ENCODE measurements at places on chromosomes 11 and 22. TPM values are rescaled to one million over a fixed set of nuclear protein-coding genes. Genes with fewer than 3 reads are reported as not detected.

The PDGFD gene
- total RNA-seq, result 13.1 TPM

DNA sequence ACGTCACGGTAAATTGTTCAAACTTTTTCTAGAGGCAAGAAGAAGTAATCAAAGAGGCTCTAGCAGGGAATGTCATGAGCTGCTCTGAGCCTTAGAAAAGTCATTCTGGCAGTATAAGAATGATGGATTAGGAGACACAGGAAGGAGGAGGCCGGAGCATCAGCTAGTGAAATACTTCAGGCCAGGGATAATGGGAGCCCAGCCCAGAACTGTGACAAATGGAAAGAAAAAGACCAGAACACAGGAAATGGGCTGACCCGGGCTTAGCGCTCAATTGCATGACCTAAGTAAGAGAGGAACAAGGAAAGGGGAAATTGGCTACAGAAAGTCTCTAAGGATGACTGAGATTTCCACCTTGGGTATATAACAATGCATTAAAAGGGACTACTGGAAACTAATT, 108.6 kb downstream of the LARGE1 start:
- DNase-seq, result no peak

DNA sequence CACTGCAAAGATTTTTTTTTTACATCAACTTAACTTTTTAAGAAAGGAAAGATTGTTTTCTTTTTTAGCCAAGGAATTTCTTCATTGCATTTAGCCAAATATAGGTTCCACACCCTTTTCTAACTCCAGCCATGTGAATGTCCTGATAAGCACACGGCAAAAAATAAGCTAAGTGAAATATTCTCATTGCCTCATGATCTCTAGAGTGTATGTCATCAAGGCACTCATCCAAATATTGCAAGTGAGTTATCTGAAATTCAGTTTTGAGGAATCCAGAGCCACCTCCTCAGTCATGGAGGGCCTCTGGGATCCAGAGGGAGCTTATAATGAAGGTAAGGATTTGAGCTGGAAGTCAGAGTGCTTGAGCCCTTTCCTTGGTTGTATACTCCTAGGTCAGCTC, 80.0 kb downstream of the BLID start:
- DNase-seq, result no peak

GRCh38 chr11:102244681-102245409, 72.4 kb upstream of the BIRC3 start:
- no peak for DNase-seq

GRCh38 chr22:38109371-38110001, 998 bp downstream of the BAIAP2L2 start:
- peak; percentile 18 for DNase-seq

DNA sequence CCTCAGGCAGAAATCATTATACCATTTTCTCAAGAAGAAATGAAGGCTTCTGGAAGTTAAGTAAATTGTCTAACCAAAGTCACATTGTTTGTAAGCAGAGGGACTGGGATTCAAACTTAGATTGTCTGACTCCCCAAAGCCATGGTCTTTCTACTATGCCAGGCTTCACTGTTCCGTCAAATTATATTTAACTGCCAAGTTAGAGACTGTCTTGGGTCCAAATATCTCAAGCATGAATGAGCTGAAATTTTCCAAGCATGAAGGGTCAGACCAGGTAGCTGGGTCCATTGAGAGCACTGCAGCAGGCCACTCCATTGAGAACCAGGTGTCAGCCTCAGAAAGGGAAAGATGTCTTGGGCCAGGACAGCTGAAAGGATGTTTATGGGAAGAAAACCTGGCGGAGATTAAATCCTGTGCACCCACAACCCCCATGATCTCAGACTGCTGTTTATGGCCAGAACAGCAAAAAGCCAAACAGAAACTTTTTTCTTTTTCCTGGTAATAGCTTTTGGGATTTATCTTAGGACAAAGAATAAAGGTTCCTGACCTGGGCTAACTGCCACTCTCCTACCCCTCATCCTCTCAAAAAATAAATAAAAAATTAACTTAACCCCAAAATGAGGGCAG, 612.3 kb downstream of the INSC start:
- DNase-seq, result no peak

The CAPN5 gene
- total RNA-seq, result 0.68 TPM

All from Caki2 (cell line).